ENCODE measurements at places on chromosomes 11 and 22.

GRCh38 chr11:66084821-66085475 lies 14.9 kb downstream of the PACS1 start:
- no peak for DNase-seq

- no peak for DNase-seq
These were observed 5.3 kb upstream of the PDGFB start for GRCh38 chr22:39250131-39250530.

- no peak for DNase-seq
These were observed 952 bp downstream of the YAP1 start for GRCh38 chr11:102111011-102111786.

DNA sequence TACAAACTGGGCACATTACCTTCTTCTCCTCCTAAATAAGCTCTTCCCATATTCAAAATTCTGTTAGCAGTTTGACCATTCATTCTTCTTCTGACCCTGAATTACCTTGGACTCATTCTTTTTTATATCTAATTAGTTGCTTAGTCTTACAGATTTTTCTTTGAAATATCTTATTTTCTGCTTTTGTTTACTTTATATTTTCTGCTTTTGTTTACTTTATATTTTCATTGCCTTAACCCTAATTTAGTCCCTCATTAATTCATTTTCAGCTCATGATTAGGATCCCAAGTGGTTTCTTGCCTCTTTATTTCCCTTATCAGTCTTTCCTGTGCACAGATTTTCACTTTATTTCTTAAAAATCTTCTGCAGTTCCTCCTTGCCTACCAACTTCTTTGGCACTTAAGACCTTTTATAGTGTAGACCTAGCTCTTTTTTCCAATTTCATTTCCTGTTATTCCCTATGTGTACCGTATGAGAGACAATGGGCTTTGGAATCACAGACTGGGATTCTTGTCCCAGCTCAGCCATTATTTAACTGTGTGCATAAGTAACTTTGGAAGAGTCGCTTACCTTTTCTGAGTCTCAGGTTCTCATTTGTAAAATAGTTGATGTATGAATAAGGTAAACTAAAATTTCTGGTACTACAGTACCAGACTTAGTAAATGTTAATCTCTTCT lies 39.2 kb downstream of the SIK2 start:
- DNase-seq = no peak

DNA sequence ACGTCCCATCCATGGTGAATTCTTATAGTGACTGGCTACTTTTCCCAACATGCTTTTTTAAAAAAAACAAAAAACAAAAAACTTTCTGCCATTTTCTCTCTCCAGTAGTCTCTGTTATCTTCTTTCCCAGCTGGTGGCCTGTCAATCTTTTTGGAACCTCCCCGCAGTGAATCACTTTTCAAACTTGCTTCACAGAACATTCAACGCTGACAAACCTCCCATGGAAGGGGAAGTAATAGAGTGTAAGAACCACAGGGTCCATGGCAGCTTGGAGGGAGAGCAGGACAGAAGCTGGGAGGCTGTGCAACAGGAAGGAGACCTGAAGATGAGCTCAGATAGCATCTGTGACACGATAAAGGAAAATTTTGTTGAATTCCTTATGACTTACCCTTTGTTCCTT lies 9.8 kb upstream of the CECR2 start:
- no peak for DNase-seq

DNA sequence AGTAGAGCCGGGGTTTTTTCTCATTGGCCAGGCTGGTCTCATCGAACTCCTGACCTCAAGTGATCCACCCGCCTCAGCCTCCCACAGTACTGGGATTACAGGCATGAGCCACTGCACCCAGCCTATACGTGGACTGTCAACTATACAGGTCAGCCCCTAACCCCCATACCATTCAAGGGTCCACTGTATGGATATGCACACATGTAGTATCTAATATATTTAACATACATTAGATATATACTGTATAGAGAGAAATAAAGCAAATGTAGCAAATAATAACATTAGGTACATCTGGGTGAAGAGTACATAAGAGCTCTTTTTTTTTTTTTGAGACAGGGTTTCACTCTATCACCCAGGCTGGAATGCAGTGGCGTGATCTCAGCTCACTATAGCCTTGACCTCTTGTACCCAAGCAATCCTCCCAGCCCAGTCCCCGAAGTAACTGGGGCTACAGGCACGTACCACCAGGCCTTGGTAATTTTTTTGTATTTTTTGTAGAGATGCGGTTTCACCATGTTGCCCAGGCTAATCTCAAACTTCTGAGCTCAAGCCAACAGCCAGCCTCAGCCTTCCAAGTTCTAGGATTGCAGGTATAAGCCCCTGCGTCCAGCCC lies 1.5 kb upstream of the ATP5MGL start:
- DNase-seq = no peak

GRCh38 chr11:6611963-6612212 lies 128 bp downstream of the TAF10 start:
- no peak for DNase-seq

DNA sequence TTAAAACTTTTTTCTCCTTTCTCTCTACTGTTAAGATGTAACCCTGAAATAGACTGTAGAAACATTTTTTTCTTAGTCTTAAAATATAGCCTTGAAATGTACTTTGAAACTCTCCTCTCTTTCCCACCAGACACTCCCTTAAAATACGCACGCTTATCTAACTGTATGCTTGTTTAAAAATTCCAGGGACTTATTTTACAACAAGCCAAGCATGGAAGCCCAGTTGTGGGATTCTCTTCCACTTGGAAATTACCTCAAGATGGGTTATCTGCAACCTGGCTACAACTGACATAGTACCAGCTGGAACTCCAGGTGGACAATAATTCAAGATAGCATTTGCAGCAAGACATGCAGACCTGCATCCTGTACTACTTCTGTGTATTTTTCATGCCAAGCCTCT lies 12.1 kb upstream of the CHORDC1 start:
- DNase-seq = no peak

- DNase-seq = no peak
These were observed 145.9 kb downstream of the MAML2 start for GRCh38 chr11:96197103-96197502.

GRCh38 chr22:41863472-41863871 lies 30.6 kb downstream of the SREBF2 start:
- DNase-seq = no peak
